ENCODE measurements at places on chromosomes 13 and 19. TPM values are rescaled to one million over a fixed set of nuclear protein-coding genes. Genes with fewer than 3 reads are reported as not detected.
A peak's percentile ranks its signal among the peaks of the same experiment; 100 is the strongest.

NCAN gene
- total RNA-seq, result 0.20 TPM

ZNF628 gene
- total RNA-seq, result 7.6 TPM

ARID3A gene
- 35.0 TPM for total RNA-seq

PSG2 gene
- total RNA-seq, result not detected

TRAPPC2B gene
- total RNA-seq, result 3.8 TPM

ZNF667 gene
- 0.05 TPM for total RNA-seq

PET100 gene
- total RNA-seq, result 93.4 TPM

CD209 gene
- total RNA-seq, result not detected

POP4 gene
- 119 TPM for total RNA-seq

- peak; percentile 77 for DNase-seq
- no peak overlapping the region for H3K27ac ChIP-seq
- peaks cover 8% of the 10 kb centered on the region for H3K36me3 ChIP-seq
- no peaks in the 10 kb centered on the region for H3K27me3 ChIP-seq
- H3K4me3 ChIP-seq, result no peak overlapping the region
Measured at GRCh38 chr19:4811328-4812131, 20.0 kb downstream of the TICAM1 start.

DNA sequence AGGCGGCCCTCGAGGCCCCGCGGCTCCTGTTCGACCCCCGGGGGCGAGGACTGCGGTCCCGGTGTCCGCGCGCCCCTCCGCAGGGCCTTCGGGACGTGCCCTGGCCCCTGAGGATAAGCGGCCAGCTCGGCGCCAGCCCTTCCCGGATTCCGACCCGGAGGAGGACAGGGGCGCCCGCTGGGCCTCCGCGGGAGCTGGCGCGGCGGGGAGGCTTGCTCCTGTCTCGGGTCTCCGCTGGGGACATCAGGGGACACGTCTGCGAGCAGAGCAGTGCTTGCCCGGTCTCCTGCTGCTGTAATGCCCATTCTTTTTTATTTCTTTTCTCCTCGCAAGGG lies 829 bp downstream of the B3GLCT start:
- H3K27me3 ChIP-seq, result peaks cover 2% of the 10 kb centered on the region
- peak overlapping the region; percentile 79 for H3K4me3 ChIP-seq
- peaks cover 34% of the 10 kb centered on the region for H3K4me1 ChIP-seq
- H3K27ac ChIP-seq, result peak overlapping the region; percentile 45

DNA sequence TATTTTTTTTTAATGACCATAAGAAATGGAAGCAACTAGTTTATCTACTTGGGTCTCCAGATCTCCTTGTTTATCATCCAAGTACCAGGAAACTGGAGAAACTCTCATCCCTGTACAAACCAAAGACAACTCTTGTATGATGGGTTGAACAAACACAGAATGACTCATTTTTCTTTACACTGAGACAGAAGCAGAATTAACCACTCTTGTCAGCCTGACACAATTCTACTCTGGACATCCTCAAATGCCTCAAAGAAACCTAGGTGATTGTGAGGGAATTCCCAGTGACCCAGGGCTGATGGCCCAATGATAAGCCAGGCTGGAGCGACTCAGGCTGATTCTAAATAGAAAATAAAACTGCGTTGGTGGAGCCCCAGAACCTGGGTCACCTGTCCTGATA lies 151.5 kb downstream of the ZNF737 start:
- H3K36me3 ChIP-seq, result peaks cover 20% of the 10 kb centered on the region
- no peaks in the 10 kb centered on the region for H3K27me3 ChIP-seq
- DNase-seq, result no peak
- H3K27ac ChIP-seq, result no peak overlapping the region

DNA sequence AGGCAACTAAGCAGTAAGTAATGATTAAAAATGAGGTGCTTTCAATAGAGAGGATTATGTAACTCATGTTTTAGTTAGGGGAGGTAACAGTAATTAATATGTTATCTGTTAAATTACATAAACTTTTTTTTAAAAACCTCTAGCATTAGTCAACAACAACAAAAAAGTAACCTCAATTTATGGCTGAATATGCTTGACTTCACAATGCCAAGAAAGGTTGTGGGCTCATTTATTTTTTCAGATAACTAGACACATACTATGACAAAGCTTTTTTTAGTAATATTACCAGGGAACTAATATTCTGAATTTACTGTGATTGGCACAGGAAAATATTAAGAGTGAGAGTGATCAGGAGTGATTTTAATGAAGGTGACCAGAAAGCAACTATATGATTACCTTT lies 54.9 kb downstream of the KCNRG start:
- peaks cover 65% of the 10 kb centered on the region for H3K4me1 ChIP-seq
- no peaks in the 10 kb centered on the region for H3K27me3 ChIP-seq

DNA sequence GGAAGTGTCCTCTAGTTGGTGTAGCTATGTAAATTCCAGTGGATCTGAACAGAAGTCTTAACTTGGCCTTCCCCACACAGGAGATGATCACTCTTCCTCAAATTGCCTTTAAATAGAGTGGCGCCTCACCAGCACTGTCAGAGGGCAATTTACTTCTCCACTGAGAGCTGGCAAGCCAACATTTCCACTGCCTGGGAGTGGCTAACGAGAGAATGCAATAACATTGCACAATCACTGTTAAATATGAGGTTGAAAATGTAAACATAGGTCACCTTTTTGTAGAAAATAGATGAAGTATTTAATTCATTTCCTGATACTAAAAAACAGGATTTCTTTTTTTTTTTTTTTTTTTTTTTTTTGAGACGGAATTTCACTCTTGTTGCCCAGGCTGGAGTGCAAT lies 55.4 kb upstream of the UBL3 start:
- H3K4me3 ChIP-seq, result no peak overlapping the region
- DNase-seq, result no peak
- no peaks in the 10 kb centered on the region for H3K36me3 ChIP-seq

GRCh38 chr13:110162053-110162452 lies 144.9 kb downstream of the COL4A1 start:
- no peak overlapping the region for H3K4me3 ChIP-seq
- H3K36me3 ChIP-seq, result no peaks in the 10 kb centered on the region
- H3K4me1 ChIP-seq, result no peaks in the 10 kb centered on the region
- no peak overlapping the region for H3K27ac ChIP-seq

GRCh38 chr13:21945195-21945594 lies 274.3 kb downstream of the FGF9 start:
- no peak for DNase-seq
- no peaks in the 10 kb centered on the region for H3K27me3 ChIP-seq
- no peaks in the 10 kb centered on the region for H3K4me1 ChIP-seq
- H3K36me3 ChIP-seq, result no peaks in the 10 kb centered on the region

DNA sequence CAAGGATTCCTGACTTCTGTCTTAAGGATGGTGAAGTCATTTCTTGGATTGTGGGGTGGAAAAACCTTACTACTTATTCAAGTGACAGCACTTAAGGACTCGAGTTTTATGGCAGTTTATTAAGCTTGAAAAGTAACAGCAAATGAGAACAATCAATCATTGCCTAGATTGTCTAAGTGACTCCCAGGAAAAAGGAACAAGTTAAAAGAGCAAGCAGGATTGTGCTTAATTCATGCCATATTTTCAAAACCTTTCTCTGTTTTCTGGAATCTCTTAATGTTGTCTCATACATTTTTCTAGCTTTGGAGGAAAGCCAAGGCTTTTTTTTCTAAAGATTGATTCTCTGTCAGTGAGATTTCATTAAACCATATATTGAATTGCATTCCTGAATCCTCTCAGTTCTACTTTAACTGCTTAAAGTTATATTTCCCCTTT lies 236.2 kb upstream of the HTR2A start:
- no peak overlapping the region for H3K4me3 ChIP-seq
- H3K36me3 ChIP-seq, result no peaks in the 10 kb centered on the region
- peaks cover 7% of the 10 kb centered on the region for H3K27me3 ChIP-seq

- peaks cover 4% of the 10 kb centered on the region for H3K4me1 ChIP-seq
- peaks cover 8% of the 10 kb centered on the region for H3K36me3 ChIP-seq
- H3K27ac ChIP-seq, result no peak overlapping the region
- H3K4me3 ChIP-seq, result no peak overlapping the region
- H3K27me3 ChIP-seq, result no peaks in the 10 kb centered on the region
Measured at GRCh38 chr19:38288123-38288855, 15.8 kb upstream of the C19orf33 start.

DNA sequence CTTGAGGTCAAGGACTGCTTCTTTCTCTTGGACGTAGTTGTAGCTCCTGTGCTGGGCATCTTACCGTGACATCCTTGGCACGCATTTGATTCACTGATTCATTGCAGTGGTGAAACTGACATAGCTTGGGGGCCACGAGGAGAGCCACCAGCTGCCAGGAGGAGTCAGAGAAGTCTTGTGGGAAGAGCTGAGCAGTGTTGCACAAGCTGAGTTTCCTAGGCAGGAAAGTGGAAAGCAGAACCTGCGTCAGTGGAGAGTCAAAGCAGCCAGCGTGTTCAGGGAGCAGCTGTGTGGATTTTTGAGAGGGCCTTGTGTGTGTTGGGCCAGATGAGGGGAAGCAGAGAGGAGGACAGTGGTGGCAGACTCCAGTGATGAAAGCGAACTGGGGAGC lies 5.3 kb upstream of the GPR183 start:
- H3K4me3 ChIP-seq, result peak overlapping the region; percentile 48
- no peak for DNase-seq
- H3K27me3 ChIP-seq, result no peaks in the 10 kb centered on the region
- H3K4me1 ChIP-seq, result peaks cover 87% of the 10 kb centered on the region
- peak overlapping the region; percentile 89 for H3K27ac ChIP-seq

DNA sequence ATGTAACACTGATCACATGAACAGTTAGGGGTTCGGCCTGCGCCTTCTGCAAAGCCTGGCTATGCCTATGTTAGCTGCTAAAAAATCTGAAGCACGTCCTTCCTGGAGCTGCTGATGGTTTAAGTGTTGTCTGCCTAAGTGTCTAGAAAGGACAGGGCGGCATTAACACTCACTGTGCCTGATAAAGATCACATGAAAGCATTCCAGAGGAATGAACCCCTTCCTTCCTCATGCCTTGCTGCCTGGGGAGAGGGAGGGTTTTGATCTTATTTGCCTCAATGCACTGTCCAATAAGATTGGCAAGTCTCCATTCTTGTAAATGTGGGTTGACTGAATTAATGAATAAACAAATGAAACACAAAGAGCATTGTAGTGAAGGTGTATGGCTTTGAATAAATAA lies 5.2 kb downstream of the DOCK9 start:
- DNase-seq, result no peak
- peaks cover 37% of the 10 kb centered on the region for H3K4me1 ChIP-seq
- H3K4me3 ChIP-seq, result no peak overlapping the region
- no peaks in the 10 kb centered on the region for H3K27me3 ChIP-seq
- H3K36me3 ChIP-seq, result peaks cover 5% of the 10 kb centered on the region

GRCh38 chr19:45767881-45768654 lies 984 bp downstream of the SIX5 start:
- H3K4me3 ChIP-seq, result peak overlapping the region; percentile 77
- H3K27me3 ChIP-seq, result peaks cover 28% of the 10 kb centered on the region
- H3K4me1 ChIP-seq, result peaks cover 9% of the 10 kb centered on the region
- H3K27ac ChIP-seq, result no peak overlapping the region
- peaks cover 3% of the 10 kb centered on the region for H3K36me3 ChIP-seq
- no peak for DNase-seq

- no peaks in the 10 kb centered on the region for H3K27me3 ChIP-seq
- no peak for DNase-seq
- H3K4me3 ChIP-seq, result peak overlapping the region; percentile 62
Measured at GRCh38 chr13:40517486-40518480, 148.7 kb downstream of the FOXO1 start.

DNA sequence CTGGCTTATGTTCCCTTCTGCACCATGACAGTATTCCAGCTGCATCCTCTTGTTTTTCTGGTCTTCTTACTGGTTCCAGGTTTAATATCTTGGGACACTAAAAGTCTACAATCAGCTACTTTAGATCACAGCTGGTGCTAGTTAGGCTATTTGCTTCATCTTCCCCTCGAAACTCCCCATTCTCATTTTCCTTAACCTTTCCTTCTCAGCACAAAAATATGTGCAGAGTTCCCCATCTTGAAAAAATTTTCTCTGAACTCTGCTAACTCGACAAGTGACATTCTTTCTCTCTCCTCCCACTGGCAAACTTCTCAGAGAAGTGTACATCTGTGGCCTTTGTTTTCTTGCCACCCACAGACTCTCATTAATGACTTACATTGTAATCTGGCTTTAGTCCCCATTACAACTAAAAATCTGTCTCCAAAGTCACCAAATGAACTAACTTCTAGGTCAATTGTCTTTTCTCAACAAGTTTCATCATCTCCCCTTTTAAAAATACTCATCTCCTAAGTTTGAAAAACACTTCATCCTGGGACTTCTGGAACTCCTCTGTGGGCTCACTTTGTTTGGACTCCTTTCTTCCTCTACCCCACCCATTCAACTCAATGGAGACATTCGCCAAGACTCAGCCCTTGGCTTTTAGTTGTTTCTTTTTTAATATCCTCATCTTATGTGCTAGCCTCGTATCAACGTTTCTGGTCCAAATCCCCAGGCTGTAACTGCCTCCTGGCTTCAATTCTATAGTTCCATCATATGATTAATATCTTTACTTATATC lies 7.1 kb upstream of the KL start:
- no peak for DNase-seq
- peaks cover 5% of the 10 kb centered on the region for H3K36me3 ChIP-seq
- no peak overlapping the region for H3K27ac ChIP-seq
- peaks cover 10% of the 10 kb centered on the region for H3K27me3 ChIP-seq

DNA sequence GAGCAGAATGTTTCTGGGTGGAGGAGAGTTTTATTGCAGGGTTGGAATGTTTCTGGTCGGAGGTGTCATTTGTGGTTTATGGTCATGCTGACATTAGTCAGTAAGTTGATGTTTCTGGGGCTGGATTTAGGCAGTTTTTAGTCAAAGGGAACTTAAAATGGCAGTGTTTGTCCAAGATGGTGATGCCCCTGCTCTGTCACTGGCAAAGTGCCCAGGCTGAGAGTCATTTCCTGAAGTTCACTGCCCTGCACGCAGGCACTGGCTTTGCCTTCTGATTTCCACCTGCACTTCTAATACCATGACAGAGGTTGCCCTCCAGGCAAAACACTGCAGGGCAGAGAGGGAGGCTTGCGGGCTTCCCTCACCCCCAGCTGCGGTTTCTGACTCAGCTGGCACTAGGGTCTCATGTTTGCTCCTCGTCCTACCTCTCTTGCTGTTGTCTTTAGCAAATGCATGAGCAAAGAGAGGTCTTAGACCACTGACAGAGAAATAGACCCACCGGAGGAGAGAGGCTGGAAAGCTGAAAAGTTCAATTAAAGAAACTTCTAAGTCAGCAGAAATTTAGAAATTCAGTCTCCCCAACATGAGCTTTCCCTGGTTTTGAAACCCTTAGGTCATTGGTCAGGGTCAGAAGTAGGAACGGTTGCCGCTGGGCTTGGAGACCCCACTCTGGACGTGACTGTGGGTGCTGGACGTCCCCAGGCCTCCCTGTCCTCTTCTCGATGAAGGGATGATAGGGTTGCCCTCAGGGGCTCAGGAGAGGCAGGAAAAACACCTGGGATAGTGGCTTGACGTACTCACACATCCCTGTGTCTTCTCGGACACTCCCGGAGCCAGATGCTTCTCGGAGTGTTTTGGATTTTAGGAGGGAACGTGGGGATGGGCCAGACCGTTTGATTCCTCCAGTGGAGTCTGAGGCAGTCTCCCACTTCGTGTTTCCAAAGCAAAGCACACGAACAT lies 26.3 kb downstream of the TMEM255B start:
- H3K36me3 ChIP-seq, result no peaks in the 10 kb centered on the region
- DNase-seq, result no peak
- no peak overlapping the region for H3K4me3 ChIP-seq
- H3K4me1 ChIP-seq, result no peaks in the 10 kb centered on the region
- H3K27ac ChIP-seq, result no peak overlapping the region
- H3K27me3 ChIP-seq, result peaks cover 12% of the 10 kb centered on the region

- no peaks in the 10 kb centered on the region for H3K4me1 ChIP-seq
- no peak for DNase-seq
- no peaks in the 10 kb centered on the region for H3K36me3 ChIP-seq
- no peaks in the 10 kb centered on the region for H3K27me3 ChIP-seq
- no peak overlapping the region for H3K27ac ChIP-seq
- H3K4me3 ChIP-seq, result no peak overlapping the region
Measured at GRCh38 chr13:84741253-84741652, 859.0 kb upstream of the SLITRK1 start.

GRCh38 chr13:40452038-40452666 lies 214.3 kb downstream of the FOXO1 start:
- H3K27ac ChIP-seq, result no peak overlapping the region
- H3K36me3 ChIP-seq, result peaks cover 3% of the 10 kb centered on the region
- H3K4me1 ChIP-seq, result peaks cover 11% of the 10 kb centered on the region
- no peak overlapping the region for H3K4me3 ChIP-seq

Measured in activated T-helper 1 cell treated with anti-CD3 and anti-CD28 coated beads, Interleukin-12 subunit alpha, Interleukin-12 subunit beta, Interleukin-2, Interleukin-4 antibody, amounts not matched to agents 30 ng/mL and 10 ng/mL and 1 ng/mL, durations not matched to agents 14 hours and 24 hours and 36 hours (primary cell).